ENCODE measurements at places on chromosomes 3 and 15. TPM values are rescaled to one million over a fixed set of nuclear protein-coding genes. Genes with fewer than 3 reads are reported as not detected.

The ZCWPW2 gene
- 0.06 TPM for total RNA-seq

The PCBP4 gene
- 12.3 TPM for total RNA-seq

The ANKRD63 gene
- 0.19 TPM for total RNA-seq

The C3orf20 gene
- total RNA-seq = not detected

The MANF gene
- 132 TPM for total RNA-seq

The ZNF620 gene
- total RNA-seq = 2.3 TPM

The STRIT1 gene
- not detected for total RNA-seq

The ARID3B gene
- total RNA-seq = 3.5 TPM

The CACNA1D gene
- 1.2 TPM for total RNA-seq
